Activated T-cell treated with anti-CD3 and anti-CD28 coated beads for 4 hours (primary cell): ENCODE measurements at places on chromosomes 5 and 9.

- DNase-seq: no peak
Observed at GRCh38 chr9:127634698-127635097, 22.6 kb downstream of the STXBP1 start.

GRCh38 chr9:87445646-87446045 lies 52.0 kb upstream of the DAPK1 start:
- no peak for DNase-seq

GRCh38 chr5:65535529-65535987 lies 27.4 kb downstream of the CENPK start:
- no peak for DNase-seq

- DNase-seq: no peak
Observed at GRCh38 chr9:16316456-16316855, 554.0 kb downstream of the BNC2 start.

GRCh38 chr9:96177005-96177718 lies 124.8 kb downstream of the HSD17B3 start:
- no peak for DNase-seq

DNA sequence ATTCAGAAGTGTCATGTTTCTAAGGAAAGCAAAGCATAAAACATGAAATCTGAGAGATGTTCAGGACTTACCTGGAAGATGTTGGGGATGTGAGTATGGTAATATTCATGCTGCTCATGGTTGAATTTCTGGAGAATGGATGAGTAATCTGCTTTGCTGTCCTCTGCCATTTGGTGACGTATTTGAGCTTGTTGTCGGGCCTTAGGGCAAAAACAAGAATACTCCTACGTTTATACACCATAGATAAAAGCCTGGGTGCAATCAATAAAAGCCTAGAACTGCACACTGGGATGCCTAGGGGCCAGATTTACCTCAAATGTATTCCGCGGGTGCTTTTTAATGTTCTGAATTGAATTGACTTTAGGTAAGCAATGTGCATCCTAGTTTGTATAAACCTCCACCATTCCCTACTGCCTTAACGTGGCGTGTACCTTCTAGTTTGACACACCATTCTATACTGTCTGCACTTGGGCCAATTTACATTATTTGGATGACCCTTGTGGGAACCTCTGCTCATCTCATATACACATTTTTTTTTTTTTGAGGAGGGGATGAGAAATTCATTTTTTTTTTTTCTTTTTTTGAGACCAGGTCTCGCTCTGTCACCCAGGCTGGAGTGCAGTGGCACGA lies 94.4 kb downstream of the USP20 start:
- DNase-seq: no peak

DNA sequence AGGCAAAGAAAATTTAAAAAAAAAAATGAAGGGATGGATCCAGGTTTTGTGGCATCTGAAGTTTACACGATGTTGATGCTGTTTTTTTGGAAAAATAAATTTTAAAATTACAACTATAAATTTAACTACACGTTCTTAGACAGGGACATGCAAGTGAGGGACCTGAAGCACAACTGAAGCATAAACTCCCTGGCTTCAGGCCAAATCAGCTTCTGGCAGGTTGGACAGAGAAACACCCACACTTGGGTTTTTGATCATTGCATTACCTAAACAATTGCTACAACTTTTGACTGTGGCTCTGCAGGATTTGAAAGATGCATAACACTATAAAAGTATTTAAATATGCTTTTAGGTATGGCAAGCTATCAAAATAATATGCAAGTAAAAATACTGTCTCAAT lies 1318.3 kb upstream of the DMAC1 start:
- DNase-seq: no peak

GRCh38 chr5:54637654-54638053 lies 120.1 kb downstream of the SNX18 start:
- no peak for DNase-seq

- DNase-seq: no peak
Observed at GRCh38 chr5:160657068-160657507, 194.9 kb downstream of the ATP10B start.

GRCh38 chr9:3848445-3849114 lies 322.8 kb upstream of the RFX3 start:
- DNase-seq: no peak

DNA sequence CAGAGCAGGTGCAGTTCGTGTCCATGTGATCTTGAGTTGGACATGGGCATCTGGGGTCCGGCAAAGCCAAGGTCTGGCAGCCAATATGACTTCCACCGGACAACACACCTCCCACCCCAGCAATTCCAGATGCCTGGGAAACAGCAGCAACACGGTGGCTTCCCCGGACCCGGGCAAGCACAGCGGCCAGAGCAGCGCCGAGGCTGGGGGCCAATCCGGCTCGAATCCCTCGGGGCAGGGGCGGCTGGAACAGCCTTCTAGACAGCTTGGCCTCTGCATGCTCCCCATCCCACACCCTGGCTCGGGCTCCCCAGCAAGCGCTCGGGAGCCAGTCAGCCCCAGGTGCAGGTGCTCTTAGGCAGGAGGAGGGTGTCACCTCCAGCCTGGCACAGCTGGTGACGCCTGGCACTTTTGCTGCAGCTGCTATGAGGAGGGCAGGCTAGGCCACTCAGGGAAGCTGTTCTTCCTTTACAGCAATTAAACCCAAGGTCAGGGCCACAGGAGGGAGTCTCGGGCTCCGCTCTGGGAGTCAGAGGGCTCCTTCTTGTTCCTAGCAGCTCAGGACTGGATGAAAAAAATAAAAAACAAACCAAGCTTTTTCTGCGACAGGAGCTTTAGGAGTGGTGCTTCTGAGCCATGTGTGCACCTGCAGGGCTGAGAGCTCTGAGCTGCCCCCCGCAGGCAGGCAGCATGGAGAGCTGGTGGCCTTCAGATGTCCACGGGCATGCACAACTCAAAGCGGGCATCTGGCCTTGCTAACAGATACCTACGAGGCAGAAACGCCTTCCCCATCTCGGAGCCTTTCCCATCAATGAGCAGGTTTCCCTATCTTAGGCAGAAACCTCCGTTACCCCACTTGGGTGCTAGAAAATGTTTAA lies 28.2 kb downstream of the DBH start:
- no peak for DNase-seq

GRCh38 chr5:2729189-2729588 lies 22.3 kb downstream of the IRX2 start:
- DNase-seq: no peak

- DNase-seq: no peak
Observed at GRCh38 chr5:72372331-72372730, 52.2 kb downstream of the PTCD2 start.

DNA sequence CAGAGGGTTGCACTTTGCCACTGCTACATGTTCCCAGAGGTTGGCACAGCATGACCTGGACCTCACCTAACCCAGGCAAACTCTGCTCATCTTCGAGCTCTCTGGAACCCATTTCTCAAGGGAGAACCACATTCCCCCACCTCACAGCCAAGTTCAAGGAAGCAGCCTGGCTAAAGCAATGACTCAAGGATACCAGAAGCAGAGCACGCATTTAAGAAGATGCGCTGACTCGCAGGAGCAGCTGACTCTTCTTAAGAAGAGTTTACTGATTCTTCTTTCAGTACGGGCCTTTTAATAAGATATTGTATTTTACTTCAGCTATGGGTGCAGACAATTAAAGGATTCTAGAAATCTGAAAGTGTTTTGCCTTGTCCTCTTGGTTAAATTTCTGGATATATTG lies 4.1 kb upstream of the SEMA5A start:
- DNase-seq: no peak

DNA sequence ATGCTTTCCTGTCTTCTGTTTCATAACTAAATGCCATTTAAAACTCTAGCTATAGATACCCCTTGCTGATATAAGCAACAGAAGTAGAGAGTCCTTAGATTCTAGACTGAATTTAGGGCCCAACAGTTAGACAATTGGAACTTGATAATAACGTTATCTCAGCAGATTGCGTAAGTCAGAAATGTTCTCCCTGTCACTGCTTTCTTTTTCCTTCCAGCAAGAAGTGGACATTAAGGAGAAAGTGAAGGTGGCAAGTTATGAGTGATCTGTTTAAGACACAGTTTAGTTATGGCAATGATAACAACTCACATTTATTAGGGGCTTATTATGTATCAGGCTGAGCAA lies 6.9 kb upstream of the GLIS3 start:
- no peak for DNase-seq

- DNase-seq: no peak
Observed at GRCh38 chr9:27800692-27801370, 227.6 kb upstream of the C9orf72 start.

GRCh38 chr9:129319938-129320481 lies 141.9 kb upstream of the IER5L start:
- DNase-seq: no peak

DNA sequence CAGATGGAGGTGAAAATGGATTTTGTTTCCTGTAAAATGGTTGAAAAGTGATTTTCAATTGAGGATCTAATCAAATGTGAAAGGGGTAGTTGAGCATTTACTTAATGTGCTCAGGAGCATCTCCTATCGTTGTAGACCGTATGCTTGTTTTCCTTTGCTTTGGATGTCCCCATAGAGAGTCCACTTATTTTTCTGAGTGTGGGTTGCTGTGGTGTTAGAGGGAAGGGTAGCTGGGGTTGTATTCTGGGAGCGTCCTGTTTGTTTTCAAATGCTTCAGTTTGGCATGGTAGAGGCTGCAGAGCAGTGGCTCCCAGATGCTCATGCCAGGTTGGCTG lies 154.1 kb downstream of the MAT2B start:
- DNase-seq: no peak

GRCh38 chr9:128149001-128149701 lies at the start of gene LCN2:
TSS of gene LCN2 (plus strand) at chr9:128149453. CDS start at chr9:128149526, 73 bp downstream.
- no peak for DNase-seq
